Right ventricle myocardium inferior (tissue), 1 donor: ENCODE measurements at places on chromosomes 12 and 14. TPM values are rescaled to one million over a fixed set of nuclear protein-coding genes. Genes with fewer than 3 reads are reported as not detected.

ASB2 gene
- total RNA-seq, result 294 TPM

DNA sequence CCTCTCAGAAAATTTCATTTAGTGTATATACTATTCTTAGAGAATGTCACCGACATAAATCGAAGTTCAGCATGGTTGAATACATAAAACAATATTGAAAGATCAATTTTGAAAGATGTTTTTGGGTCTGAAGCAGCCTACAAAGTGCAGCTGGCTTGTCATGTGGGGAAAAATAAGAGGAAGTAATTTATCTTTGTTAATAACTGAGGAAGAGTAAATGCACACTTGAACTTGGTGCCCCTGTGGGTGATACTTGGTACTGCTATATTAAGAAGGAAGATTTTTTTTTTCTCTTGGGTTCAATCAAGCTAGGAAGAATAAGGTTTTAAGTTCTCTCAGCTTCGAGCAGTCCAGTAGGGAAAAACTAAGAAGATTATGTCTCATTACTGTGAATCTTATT is 661.3 kb downstream of the RPL10L start:
- DNase-seq, result no peak

GPR137C gene
- 0.51 TPM for total RNA-seq

DNA sequence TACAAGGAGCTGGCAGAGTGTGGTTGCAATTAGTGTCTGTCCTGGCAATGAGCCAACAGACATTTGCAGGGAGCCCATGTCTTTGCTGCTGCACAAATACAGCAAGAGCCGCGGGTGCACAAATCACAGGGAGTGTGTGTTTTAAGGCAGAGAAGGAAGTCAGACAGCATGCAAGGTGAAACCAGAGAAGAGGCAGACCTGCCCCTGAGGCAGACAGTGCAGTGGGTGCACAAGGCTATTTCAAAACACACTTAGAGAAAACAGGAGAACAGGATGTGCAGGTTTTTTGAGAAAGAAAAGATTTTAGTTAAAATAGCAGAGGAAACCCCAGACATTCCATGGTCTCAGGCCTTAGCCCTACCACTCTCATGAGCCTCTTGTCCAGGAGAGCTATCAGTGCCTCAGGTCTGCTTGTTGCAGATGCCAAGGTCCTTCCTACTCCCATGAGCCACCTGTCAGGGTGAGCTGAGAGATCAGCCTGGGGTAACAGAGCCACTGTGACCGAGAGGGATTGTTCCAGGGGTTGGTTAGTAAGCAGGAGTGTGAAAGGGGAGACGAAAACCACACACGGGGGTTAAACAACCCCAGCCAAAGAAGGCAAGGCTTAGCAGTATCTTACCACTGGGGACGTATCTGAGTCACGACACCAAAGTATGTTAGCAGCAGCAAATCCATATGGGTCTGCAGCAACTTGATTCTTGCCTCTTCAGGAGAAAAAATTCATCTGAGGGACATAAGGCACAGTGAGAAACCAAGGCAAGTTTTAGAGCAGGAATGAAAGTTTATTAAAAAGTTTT is 78.1 kb downstream of the C14orf132 start:
- DNase-seq, result no peak

- DNase-seq, result no peak
Observed at GRCh38 chr14:33668066-33668465, 282.8 kb downstream of the EGLN3 start.

LRRC43 gene
- 0.70 TPM for total RNA-seq

- no peak for DNase-seq
Observed at GRCh38 chr14:45664668-45665356, 411.8 kb upstream of the MIS18BP1 start.

KLRC2 gene
- total RNA-seq, result not detected

DIO2 gene
- 1.6 TPM for total RNA-seq

- no peak for DNase-seq
Observed at GRCh38 chr12:67832155-67832554, 157.1 kb upstream of the IFNG-AS1 start.

GRCh38 chr14:103896578-103896977 is 31.7 kb upstream of the TDRD9 start:
- no peak for DNase-seq

DNA sequence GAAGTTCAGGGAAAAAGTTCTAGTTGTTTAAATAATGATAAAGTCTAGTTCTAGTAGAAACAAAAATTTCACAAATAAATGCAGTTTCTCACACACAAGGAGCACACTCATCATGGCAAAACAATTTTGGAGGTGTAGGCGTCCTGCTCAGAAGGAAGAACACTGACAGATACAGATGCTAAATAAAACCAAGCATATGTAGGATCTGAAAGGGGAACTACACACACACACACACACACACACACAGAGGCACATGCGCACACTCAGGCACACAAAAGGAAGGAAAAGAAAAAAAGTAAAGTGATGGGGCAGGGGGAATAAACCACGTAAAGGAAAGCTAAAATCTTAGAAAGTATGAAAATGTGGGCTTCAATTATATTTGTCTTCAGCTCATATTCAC is 117.7 kb downstream of the SOX5 start:
- no peak for DNase-seq

GRCh38 chr14:76647697-76648298 is 113.5 kb upstream of the VASH1 start:
- DNase-seq, result no peak

DNA sequence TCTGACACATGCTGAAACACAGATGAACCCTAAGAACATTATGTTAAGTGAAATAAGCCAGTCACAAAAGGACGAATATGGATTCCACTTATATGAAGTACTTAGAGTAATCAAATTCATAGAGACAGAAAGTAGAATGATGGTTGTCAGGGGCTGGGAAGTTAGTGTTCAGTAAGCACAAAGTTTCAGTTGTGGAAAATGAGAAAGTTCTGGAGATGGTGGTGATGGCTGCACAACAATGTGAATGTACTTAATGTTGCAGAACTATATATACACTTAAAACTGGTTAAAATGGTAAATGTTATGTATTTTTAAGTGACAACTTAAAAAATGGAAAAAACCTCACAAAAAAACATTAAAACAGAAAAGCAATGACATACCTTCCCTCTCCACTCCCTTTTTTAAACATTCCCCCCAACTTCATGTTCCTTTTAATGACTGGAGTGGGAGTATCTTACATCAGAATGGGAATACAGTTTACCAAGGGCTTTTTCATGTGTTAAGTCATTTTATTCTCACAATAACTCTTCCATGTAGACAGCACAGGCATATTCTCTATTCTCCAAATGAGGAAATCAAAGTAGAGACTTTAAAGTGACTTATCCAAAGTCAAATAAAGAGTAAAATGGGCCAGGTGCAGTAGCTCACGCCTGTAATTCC is 24.0 kb downstream of the BTBD7 start:
- no peak for DNase-seq

DNA sequence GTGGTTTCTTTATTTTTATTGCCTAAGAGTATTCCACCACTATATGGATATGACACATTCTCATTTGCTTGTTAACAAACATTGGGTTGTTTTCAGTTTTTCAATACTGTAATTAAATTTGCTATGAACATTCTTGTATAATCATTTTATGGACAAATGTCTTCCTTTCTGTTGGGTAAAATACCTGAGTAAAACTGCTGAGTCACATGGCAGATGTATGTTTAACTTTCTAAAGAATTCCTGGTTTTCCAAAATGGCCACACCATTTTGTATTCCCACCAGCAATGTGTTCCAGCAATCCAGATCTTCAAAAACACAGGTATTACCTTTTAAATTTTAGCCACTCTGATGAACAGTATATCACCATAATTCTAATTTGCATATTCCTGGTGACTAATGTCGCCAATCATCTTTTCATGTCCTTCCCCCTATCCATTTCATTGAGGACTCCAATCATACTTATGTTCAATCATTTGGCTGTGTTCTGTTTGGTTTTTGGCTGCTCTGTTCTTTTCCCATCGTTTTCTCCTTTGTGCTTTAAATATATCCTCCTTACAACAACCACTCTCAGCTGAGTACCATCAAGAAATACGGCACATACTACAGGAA is 36.0 kb downstream of the CDK17 start:
- DNase-seq, result no peak

- no peak for DNase-seq
Observed at GRCh38 chr14:90804292-90805083, 11.7 kb downstream of the TTC7B start.

DNA sequence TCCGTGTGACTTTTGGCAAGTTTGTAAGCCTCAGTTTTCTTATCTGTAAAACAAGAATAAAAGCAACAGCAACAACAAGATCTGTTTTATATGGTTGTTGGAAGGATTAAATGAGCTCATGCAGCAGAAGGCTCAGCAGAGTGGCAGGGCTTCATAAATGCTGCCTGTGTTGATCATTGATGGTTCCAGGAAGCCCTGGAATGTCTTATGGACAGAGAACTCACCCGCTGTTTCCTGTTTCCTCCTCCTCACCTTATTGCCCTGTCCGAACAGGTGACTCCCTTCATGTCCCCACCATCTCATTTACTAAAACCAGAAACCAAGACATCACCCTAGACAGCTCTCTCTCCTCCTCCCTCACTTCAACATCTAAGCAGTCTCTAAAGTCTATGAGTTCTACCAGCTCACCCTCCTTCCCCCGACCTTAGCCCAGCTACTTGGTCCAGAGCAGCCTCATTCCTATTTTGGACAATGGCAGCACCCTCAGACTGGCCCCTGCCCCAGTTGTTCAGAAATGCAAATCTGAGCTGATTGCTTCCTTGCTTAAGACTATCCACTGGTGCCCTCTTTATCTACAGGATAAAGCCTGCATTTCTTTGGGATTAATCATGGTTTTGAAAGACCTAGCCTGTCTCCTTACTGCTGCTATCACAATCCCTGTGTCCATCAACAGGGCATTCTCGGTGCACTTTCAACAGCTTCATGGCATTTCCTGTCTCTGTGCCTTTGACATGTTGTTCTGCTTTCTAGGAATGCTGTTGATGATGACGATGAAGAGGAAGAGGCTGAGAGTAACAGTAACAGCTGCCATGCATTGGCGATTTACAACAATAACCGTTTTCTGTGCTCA is 21.4 kb upstream of the GSG1 start:
- DNase-seq, result no peak

A2M gene
- total RNA-seq, result 640 TPM

- no peak for DNase-seq
Observed at GRCh38 chr12:110677206-110677911, 11.6 kb downstream of the HVCN1 start.

GALNT16 gene
- 94.9 TPM for total RNA-seq

XRCC3 gene
- 2.8 TPM for total RNA-seq

DNA sequence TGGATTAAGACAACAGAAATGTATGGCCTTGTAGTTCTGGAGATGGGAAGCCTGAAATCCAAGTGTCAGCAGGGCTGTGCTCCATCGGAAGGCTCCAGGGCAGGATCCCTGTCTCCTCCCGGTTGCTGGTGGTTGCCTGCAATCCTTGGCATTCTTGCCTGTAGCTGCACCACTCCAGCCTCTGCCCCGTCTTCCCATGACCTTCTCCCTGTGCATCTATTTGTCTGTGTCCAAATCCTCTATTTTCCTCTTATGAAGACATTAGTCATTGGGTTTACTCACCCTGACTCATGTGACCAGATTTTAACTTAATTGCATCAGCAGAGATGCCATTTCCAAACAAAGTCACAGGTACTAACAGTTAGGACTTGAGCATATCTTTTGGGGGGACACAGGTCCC is 15.1 kb downstream of the TUNAR start:
- no peak for DNase-seq

- DNase-seq, result no peak
Observed at GRCh38 chr12:88895634-88896033, 315.4 kb upstream of the KITLG start.

RTL1 gene
- not detected for total RNA-seq

DNA sequence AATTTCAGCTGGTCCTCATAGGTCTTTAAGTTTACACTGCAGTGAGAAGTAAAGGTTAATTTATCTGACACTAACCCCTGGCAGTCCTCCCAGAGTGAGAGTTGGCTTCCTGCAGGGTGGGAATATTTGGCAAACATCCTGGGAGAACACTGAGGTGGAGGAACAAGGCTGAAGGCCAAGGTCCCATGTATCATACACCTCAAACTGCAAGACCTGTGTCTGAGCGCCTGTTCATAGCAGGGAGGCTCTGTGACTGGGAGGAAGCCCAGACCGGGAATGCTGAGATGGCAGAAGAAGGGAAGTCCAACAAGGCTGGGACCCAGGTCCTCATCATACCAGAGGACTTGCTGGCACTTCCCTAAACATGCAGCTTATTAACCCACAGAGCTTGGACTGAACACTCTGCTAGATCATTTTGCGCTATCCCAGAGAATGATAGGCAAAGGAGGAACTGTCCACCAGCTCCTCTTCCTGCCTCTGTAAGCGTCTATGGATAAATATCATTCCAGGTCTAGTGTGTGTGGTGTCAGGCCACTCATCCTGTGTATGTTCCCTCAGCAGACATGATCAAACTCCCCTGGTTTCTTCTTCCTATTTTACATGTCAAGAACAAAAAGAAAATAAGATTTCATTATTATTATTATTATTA is 199.6 kb upstream of the CNOT2 start:
- no peak for DNase-seq

DNA sequence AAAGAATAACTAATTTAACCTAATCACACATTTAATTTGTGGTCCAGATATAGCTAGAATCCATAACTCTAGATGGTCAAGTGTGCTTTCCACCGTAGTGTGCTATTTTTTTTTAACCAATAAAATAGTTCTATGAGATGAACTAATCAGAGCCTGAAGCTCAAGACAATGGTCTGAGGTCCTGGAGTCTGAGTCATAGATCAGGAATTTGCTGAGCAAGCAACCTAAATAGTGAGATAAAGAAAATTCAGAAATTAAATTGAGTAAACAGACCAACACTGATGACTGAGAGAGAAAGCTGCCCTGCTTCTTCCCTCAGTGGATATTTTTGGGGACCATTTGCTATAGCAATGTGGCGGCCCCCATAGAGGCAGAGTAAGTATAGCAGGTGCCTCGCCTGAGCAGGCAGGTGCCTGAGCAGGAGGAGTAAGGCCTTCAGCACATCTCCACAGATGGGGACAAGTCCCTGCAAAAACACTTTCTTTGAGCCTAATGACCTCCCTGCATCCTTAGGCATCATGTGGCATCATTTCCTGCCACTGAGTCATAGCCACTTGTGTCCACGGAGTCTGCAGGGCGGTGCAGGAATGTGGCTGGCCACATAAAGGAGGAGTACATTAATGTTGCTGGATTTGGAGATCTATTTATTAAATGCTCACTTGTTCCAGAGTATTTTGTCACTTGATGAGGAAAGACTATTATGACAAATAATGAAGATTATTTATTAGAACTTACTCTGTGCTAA is 13.9 kb upstream of the CLEC4E start:
- no peak for DNase-seq

- DNase-seq, result no peak
Observed at GRCh38 chr12:66571361-66571915, 107.4 kb downstream of the GRIP1 start.

GPHN gene
- 23.5 TPM for total RNA-seq

CLEC1A gene
- total RNA-seq, result 3.7 TPM

GRCh38 chr14:24699052-24699451 is 65.1 kb upstream of the GZMB start:
- no peak for DNase-seq

RNASE12 gene
- total RNA-seq, result not detected

GRCh38 chr12:77608271-77608824 is 222.3 kb upstream of the NAV3 start:
- DNase-seq, result no peak
